Common myeloid progenitor, CD34-positive (primary cell): ENCODE measurements at places on chromosomes 6 and 20.

GRCh38 chr6:139583420-139583819 is 209.0 kb upstream of the CITED2 start:
- DNase-seq: no peak

GRCh38 chr6:134875367-134875766 is 74.5 kb downstream of the ALDH8A1 start:
- peak; percentile 16 for DNase-seq

GRCh38 chr20:50020288-50020687 is 37.5 kb downstream of the SNAI1 start:
- DNase-seq: peak; percentile 8

GRCh38 chr20:24984961-24985640 is 7.5 kb downstream of the APMAP start:
- DNase-seq: no peak

- no peak for DNase-seq
Observed at GRCh38 chr6:128606611-128607010, 86.2 kb upstream of the PTPRK start.

DNA sequence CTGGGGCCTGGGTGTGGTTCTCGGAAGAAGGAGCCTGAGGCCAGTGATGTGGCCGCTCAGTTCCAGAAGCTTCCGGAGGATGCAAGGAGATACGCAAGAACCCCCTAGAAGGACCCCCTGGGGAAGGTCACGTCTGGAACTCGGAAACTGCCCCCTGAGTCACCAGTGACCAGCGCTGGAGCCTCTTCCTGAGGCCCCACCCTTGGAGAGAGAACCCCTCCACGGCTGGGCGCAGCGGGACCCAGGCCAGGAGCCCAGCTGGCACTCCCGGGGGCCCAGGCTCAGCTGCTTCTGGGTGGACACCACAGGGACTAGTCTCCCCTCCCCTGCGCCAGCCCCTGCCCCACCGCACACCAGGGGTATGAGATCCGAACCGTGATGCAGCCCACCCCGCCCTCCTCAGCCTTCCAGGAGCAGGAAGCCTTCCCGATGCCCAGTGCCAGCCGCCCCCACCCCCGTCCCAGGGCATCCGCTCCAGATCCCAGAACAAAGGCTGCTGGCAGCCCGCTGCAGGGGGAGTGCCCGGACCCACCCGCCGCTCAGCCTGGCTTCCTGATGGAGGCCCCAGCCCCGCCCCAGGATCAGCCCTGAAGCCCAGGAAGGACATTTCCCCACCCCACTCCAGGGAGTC is 7.5 kb downstream of the LAMA5 start:
- DNase-seq: no peak

DNA sequence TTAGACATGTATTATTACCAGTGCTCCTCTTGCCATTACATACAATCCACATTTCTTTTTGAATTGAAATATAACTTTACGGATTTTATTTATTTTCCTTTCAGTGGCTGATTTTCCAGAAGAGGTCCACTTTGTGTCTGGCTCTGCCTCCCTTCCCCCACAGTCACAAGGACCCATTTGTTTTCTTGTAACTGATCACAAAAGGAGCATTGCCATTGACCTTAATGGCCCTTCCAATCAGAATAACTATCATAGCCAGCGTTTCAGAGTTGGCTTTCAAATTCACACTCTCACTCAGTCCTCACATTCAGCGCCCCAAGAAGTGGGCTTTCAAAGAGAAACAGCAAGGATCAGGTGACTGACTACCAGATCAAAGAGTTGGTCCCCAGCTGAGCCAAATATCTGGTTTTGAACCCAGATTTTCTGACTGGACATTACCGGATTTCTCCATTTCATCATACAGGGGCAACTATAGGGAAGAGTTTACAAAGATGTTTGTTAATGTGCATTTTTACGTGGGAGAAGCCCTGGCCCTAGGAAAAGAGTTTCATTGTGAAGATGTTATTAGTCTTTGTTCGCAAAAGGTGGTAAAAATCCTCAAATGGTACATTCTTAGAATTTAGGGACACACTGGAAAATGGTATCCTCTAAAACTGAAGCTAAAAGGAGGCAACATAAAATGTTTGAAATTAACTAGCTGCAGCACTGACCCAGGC is 2.0 kb upstream of the SLC22A23 start:
- DNase-seq: no peak

DNA sequence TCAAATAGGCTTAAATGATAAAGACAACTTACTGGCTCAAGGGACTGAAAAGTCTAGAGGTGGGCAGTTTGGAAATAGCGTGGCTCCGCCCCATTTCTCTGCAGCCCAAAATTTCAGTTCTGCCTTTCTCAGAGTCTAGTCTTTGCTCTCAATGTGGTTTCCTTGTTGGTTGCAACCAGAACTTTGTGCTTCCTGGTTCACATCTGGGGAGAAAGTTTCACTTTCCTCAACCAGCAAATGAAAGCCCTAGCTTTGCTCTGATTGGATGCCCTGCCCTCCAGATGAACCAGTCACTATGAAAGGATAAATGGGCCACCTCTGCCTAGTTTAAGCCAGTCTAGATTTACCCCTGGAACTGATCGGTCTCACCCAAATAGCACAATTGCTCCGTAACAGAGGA is 14.9 kb downstream of the SYCP2L start:
- DNase-seq: peak; percentile 33

GRCh38 chr20:51064137-51064536 is 41.2 kb upstream of the KCNG1 start:
- no peak for DNase-seq

GRCh38 chr6:52493669-52494068 is 73.5 kb downstream of the EFHC1 start:
- no peak for DNase-seq

GRCh38 chr20:8082989-8083388 is 49.1 kb upstream of the PLCB1 start:
- no peak for DNase-seq

DNA sequence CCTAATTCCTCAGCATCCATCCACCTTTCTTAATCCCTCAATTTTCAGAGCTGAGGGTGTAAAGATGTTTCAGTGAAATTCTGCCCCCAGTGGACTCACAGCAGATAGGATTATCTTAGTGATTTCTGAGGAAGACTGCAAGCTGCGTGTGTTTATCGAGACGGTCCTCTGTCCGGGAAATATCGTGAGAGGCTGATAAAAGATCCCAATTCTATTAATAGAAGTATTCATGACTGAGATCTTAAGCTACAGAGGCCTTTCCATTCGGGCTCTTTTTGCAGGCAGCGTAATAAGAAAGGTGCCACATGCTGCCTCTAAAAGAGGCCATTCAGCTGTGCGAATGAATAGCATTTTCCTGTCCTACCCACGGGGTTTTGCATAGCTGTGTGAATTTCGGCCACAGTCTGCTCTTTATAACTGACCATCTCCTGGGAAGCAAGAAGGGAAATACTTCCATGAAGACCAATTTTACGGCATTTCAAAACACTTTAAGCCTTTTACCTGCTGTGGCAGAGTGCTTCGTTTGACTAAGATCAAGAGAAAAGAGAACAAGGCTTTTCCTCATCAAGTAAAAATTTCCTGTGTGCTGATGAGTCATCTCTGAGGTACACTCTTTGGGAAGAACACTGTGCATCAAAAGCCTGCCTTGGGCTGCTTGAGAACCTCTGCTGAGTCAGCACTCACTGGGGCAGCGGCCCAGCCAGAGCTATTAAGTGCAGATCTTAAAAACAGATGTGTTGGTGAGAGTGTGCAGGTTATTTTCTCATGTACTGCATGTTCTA is 208.8 kb downstream of the ARHGAP18 start:
- DNase-seq: peak; percentile 90

DNA sequence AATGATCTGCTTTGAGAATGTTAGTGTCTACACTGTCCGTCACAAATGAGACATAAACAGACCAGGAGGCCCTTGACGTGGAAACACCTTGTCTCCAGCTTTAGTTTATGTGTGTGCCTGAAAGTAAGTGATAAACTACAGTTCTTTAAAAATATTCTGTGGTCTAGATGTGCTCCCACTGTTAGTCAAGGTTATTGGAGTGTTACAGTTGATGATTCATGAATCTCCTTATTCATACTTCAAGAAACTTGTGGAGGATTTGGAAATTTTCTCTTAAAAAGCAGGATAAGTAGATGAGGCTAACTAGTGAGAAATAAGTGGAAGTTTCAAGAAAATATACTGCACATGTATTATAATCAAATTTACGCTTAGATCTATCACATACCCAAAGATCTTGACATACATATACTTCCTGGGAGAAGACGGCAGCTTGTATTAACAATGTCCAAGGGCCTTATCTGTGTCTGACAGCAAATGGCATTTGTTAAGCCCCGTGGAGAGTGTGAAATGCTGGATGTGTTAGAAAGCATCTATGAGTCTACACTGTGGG is 90.5 kb upstream of the MBOAT1 start:
- DNase-seq: peak; percentile 47

- DNase-seq: no peak
Observed at GRCh38 chr6:136225496-136225895, 24.6 kb downstream of the MTFR2 start.

DNA sequence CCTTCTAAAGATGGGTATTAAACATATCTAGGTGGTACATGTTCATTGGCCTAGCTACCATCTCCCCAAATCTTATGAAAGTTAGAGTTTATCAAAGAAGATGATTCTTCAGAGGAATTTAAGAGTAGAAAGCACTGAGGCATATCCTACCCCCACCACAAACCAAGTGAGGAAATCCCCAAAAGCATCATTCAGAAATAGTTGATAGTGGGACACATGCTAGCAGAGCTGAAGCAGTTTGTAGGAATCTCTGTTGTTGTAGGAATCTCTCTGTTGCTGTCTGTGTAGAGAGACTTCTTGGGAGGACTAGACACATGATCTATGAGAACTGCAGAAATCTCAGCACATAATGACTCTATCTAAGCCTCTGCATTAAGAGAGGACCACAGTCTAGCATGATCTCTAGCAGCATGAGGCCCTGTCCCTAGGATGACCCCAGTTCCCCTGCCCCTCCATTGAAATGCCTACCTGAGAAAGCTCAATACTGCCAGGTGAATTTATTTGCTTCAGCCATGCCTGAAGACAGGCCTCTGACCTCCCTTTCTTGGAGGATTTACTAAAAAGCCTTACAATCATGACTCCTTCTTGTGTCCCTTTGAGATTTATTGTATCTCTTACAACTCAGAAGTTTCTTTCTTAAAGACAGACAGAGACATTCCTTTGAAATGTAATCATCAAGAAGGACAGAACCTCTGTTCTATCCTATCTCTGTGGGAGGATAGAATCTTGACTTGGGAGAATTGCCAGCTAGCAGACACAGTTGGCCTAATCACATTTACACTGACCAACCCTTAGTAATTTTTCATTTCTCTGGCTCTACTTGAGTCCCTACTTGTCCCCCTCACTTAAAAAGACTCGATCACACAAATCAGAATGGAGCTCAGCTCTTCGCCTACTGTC is 582.4 kb downstream of the PHF3 start:
- DNase-seq: no peak

DNA sequence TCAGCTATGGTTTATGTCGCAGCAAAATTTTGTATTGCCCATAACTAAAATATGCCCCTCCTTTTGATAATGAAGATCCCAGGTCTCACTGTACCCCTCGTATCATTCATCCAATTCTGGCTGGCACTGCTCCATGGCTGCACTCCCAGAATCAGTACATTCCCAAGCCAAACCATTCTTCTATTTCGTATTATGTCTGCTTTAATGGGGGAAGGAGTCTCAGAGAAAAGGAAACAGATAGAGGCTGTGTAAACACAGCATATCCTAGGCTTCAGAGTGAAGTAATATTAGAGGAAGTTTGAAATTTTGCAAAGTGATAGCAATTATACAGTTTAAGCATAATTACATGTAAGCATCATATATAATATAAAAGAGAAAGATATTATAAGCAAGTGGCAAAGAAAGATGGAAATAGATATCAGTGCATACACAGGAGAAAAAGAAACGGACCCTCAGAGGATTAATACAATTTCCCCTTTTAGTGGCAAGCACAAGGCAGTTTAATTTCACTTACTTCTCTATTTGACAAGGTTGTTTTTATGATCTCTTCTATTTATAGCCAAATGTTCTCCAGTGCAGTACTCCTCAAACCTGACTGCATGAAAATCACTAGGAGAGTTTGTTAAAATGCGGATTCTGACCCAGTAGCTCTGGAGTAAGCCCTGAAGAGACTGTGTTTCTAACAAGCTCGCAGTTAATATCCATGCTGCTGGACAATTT is 56.5 kb upstream of the TENT5A start:
- DNase-seq: no peak

DNA sequence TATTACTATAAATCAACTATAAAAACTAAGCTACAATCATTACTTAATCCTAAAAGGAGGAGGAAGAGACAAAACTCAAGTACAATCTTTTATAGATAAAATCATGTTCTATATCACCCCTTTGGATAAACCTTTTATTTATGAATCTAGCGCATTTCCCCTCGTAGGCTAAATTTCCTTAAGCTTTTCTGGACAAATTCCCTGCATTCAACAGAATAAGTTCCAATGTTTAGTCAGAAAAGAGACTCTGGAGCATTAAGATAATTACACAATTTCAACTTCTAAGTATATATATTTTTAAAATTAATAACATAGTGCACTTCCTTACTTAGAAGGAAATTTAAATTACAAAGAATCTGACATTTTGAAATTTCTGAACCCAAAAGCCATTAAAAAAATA is 37.9 kb downstream of the ATXN1 start:
- no peak for DNase-seq

DNA sequence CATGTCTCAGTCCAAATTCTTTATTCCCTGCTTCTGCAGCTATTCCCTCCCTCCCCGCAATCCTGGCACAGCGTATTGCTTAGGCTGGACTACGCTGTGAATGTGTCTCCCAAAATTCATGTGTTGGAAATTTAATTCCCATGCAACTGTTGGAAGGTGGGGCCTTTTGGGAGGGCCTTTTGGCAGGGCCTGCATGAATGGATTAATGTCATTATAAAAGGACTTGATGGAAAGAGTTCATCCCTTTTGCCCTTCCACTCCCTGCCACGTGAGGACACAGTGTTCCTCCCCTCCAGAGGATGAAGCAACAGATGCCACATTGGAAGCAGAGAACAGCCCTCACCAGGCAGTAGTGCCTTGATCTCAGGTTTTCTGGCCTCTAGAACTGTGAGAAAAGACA is 20.4 kb upstream of the NOTCH4 start:
- no peak for DNase-seq

GRCh38 chr6:93087606-93088005 is 331.8 kb downstream of the EPHA7 start:
- DNase-seq: no peak

GRCh38 chr6:15509335-15509933 is 153.4 kb downstream of the DTNBP1 start:
- DNase-seq: no peak

GRCh38 chr20:33812152-33812849 is 1.2 kb downstream of the CHMP4B start:
- DNase-seq: peak; percentile 45

DNA sequence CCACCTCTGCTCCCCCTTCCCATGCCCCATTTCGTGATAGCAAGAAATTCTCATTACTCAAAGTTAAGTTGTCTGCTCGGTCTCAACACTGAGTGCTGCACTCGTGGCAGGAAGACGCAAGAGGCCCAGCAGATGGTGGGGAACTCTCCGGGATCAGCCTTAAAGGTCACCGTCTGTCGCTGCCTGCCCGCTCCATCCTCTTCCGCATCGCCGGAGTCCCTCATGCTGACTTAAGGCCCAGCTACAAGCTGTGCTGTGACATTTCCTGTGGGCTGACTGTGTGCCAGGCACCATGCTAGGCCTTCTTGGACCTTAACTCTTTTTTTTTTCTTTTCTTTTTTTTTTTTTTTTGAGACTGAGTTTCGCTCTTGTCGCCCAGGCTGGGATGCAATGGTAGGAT is 17.8 kb downstream of the GRM4 start:
- DNase-seq: no peak
